NCI-H774 (cell line): ENCODE measurements at places on chromosomes 11 and 22.

DNA sequence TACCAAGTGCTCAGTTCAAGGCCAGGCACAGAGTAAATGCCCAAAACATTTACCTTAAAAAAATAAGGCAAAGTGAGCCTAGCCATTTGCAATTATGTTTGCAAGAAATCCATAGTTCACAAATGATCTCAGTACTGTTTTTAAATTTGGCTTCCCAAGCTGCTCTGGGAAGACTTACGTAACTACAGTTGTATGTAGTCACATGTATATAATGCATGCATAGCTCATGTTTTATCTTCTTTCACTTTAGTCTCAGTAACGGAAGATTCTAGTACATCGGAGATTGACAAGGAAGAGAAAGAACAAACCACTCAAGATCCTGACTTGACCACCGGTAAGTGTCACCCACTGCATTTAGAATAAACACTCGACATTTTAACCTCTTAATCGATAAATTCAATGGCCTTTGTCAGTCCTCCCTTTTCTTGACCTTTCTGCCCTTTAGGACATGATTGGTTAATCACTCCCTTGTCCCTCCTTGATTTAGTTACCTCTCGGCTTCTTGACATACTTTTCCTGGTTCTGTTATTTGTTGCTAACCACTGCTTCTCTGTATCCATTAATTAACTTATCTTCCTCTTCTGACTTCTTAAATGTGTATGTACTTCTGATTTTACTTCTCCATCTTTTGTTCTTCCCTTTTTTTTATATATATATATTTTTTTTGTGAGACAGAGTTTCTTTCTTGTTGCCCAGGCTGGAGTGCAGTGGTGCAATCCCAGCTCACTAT is 18.0 kb upstream of the JHY start:
- no peak for DNase-seq

- DNase-seq: no peak
Observed at GRCh38 chr11:27842290-27842689, 142.0 kb upstream of the BDNF start.

- peak; percentile 47 for DNase-seq
Observed at GRCh38 chr22:49936018-49936972, 17.9 kb downstream of the CRELD2 start.

GRCh38 chr22:29722151-29722550 is 2.3 kb downstream of the CABP7 start:
- no peak for DNase-seq

- peak; percentile 46 for DNase-seq
Observed at GRCh38 chr11:87421422-87421821, 383.7 kb downstream of the TMEM135 start.

- DNase-seq: no peak
Observed at GRCh38 chr11:6855971-6856541, 6.8 kb upstream of the OR10A2 start.

- DNase-seq: no peak
Observed at GRCh38 chr11:7974668-7975067, 9.4 kb upstream of the NLRP10 start.

GRCh38 chr22:38012604-38013072 is 28.3 kb upstream of the SOX10 start:
- DNase-seq: no peak

DNA sequence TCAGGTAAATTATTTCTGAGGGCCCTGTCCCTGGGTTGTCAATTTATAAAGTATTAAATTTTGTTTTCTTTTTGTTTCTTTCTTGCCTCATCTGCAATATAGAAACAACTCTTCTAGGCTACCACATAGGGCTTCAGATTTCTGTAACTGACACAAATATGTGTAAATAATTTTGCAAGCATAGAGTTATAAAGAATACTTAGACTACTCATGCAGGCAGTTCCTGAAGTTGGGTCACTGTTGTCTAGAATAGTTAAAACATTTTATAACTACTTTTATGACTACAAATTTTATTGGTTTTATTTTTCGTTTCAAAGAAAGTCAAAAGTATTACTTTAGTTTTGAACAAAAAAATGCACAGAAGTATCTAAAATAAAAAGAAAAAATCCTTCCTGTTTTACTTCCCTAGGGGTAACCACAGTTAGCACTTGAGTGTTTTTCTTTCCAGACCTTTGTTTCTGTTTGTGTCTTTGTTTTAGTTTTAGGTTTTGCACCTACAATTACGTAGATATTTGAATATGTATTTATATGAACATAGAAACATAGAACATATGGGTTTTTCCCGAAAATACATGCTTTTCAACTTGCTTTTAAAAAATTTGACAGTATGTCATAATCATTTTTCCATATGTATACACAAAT is 12.4 kb upstream of the TMEM123 start:
- no peak for DNase-seq

DNA sequence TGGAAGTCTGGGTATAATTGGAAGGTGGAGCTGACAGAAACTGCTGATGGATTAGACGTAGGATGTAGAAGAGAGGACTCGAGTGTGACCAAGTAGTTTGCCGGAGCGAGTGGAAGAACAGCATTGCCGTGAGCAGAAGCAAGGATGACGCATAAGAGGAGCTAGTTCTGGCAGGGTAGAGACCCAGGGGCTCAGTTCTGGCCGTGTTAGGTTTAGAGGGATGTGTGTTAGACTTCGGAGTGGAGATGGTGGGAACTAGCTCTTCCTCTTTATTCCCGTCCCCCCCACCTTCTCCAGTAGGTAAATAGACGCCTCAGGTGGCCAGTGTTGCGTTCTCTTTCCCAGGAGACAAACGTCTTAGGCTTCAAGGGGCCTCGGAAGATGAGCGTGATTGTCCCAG is 19.1 kb downstream of the TUB start:
- DNase-seq: no peak

GRCh38 chr11:75597636-75598035 is 35.6 kb downstream of the SERPINH1 start:
- DNase-seq: peak; percentile 79

DNA sequence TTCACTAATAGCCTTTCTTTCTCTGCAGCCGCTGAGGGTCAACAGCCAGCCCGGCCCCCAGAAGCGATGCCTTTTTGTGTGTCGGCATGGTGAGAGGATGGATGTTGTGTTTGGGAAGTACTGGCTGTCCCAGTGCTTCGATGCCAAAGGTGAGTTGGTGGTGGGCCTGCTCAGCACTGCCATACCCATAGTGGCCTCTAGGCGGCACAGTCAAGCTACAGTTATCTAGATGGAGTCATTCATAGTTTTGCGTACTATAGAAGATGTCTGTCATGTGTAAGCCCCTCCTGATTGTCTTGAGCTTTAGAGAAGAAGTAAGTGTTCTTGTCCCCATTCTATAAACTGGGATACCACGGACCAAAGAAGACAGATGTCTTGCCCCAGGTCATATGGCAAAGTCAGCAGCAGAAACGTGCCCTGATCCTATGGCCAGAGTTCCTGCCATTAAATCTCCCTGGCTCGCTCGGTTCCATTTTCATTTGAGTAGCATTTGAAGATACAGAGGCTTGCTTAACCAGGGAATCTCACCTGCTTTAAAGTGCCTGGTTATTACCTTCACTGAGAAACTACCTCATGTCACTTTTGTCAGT is 42.1 kb upstream of the CRTAM start:
- peak; percentile 9 for DNase-seq

GRCh38 chr11:68324241-68324640 is 11.8 kb downstream of the LRP5 start:
- no peak for DNase-seq

- peak; percentile 29 for DNase-seq
Observed at GRCh38 chr11:72085621-72086351, 5.1 kb downstream of the LRRC51 start.

DNA sequence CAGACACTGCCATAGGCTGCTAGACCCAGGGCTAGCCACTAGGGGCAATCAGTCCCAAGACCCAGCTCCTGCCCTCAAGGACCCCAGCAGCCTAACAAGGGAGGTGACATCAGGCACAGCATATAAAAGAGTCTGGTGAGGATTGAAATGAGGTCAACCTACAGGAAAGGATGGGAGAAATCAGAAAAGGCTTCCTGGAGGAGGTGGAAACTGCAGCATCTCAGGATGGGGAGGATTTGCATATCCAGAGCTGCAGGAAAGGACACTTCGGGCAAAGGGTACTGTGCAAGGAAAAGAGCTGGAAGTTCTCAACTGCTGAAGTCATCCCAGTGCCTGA is 2.9 kb upstream of the ARFGAP2 start:
- no peak for DNase-seq

GRCh38 chr22:22397875-22398524 is 110.5 kb downstream of the ZNF280B start:
- DNase-seq: no peak

- DNase-seq: no peak
Observed at GRCh38 chr11:118689503-118689851, 10.0 kb upstream of the TREH start.

DNA sequence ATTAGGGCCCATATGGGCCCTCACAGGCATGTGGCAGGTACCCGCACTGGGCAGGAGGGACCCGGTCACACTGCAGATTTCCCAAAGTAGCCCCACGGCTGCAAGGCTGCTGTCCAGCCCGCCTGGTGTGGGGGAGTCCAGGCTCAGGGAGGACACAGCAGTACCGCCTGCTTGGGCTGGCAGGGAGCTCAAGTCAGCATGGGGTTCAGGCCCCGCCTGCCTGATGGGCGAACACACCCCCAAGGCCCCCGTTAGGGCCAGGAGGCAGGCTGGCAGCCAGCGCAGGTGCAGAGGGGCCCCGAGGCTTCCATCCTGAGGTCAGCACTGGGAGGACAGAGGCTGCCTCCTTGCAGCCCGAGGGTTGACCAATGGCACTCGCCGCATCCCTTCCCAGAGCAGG is 5.5 kb downstream of the ZDHHC8 start:
- DNase-seq: no peak

- DNase-seq: no peak
Observed at GRCh38 chr11:40819230-40819629, 640.2 kb downstream of the LRRC4C start.

DNA sequence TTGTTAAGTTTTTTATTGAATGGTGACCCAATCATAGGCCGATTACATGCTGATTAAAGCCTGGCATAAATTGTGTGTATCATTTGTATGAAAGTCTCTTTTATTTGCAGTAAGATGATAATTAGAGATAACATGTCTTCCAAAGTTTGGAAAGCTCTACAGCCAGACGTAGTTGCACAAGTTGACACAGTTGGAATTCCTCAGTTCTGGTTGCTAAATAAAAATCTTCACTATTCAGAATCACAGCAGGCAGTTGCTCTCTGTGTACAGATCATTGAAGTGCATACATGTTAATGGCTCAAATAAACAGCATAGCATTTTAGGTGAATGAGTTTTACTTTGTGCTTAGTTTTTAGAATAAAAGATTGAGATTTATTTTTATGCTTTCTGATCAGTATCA is 69.5 kb downstream of the ARHGAP42 start:
- peak; percentile 15 for DNase-seq

DNA sequence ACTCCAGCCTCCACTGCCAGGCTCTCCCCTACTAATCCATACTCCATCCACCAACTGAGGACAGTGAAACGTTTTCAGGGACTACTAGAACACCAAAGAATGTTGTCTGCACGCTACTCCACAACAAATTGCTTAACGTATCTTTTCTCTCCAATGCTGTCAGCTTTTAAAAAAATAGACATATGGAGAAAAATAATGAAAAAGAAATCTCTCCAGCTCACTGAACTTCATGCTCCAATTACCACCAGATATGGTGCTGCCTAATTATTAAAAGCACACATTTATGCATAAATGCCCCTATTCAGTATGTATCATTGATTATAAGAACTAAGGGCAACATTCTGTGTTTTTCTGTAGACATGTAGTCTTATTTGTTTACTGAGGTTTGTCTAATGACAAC is 672.2 kb upstream of the ANO3 start:
- DNase-seq: no peak

DNA sequence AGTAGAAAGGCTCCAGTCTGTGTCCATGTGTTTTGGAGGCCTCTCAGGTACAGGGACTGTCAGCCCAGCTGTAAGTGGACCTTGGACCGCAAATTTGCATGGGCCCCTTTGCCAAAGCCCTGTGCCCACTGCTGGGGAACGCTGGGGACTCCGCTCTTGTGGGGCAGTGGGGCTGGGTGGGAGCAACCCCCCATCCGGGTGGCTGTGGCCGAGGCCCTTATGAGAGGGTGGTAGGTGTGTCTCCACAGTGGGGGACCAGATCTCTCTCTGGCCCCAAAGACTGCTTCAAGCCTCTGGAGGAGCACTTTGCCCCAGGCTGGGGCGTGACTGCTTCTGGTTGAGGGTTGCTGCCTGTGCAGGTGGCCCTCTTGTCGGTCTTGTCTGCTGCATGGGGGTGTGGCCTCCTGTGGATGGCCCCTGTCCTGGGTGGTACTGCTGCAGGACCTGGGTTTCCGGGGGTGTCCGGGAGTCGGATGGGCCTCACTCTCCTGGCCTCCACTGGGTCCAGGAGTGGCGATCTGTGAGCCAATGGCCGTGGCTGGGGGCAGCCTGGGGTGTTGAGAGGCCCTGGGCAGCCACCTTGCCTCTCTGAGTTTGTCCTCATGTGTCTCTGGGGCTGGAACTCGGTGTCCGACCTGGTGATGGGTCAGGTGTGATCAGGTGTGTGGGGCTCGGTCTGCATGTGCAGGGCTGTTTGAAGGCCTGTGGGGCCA is 15.9 kb downstream of the KCNQ1 start:
- no peak for DNase-seq

DNA sequence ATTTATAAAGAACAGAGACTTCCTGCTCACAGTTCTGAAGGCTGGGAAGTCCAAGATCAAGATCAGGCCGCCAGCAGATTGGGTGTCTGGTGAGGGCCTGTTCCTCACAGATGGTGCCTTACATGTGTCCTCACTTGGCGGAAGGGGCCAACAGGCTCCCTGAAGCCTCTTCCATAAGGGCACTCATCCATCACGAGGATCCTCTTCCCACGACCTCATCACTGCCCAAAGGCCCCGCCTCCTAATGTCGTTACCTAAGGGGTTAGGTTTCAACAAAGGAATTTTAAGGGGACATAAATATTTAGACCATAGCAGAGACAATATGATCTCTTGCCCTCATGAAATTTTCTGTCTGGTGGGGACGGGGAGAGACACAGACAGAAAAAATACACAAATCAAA is 18.6 kb downstream of the TP53AIP1 start:
- DNase-seq: no peak

DNA sequence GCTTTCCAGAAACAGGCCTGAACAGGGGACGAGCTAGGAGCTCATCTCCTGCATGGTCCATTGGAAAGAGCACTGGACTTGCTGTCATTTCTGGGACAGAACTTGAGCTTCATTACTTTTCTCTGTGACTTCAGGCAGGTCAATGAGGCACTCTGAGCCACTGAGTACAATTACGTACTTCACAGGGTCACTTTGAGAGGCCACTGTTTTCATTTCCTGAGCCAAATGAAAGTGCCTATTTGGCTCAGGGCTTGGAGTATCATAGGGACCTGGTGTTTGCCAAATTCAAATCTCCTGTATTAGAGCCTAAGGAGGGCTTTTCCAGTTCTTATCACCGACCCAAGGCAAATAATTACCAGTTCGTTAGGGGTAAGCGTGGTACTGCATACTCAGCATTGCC is 319.3 kb downstream of the CADM1 start:
- DNase-seq: no peak

- no peak for DNase-seq
Observed at GRCh38 chr11:62147545-62147944, 23.7 kb downstream of the INCENP start.
